Left renal pelvis (tissue), 4 donors: ENCODE measurements at places on chromosomes 13 and 19. TPM values are rescaled to one million over a fixed set of nuclear protein-coding genes. Genes with fewer than 3 reads are reported as not detected.

DNA sequence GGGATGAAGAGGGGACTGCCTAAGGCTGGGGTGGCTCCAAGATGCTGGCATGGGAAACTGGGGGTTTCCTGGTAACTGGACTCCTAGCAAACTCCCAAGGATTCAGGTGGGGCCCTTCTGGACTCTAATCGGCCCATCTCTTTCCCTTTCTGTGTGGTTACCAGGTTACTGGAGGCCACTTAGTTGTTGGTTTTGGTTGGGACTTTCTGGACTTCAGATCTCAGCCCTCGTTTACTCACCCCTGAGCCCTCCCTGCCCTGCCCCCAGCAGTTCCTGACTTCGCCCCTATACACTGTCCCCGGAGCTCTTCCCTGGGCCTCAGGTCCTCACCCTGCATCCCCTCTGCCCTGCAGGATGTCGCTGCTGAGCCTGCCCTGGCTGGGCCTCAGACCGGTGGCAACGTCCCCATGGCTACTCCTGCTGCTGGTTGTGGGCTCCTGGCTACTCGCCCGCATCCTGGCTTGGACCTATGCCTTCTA, 328 bp downstream of the CYP4F12 start:
- DNase-seq: no peak

- no peak for DNase-seq
Observed at GRCh38 chr19:5719274-5719960, 529 bp downstream of the LONP1 start.

DNA sequence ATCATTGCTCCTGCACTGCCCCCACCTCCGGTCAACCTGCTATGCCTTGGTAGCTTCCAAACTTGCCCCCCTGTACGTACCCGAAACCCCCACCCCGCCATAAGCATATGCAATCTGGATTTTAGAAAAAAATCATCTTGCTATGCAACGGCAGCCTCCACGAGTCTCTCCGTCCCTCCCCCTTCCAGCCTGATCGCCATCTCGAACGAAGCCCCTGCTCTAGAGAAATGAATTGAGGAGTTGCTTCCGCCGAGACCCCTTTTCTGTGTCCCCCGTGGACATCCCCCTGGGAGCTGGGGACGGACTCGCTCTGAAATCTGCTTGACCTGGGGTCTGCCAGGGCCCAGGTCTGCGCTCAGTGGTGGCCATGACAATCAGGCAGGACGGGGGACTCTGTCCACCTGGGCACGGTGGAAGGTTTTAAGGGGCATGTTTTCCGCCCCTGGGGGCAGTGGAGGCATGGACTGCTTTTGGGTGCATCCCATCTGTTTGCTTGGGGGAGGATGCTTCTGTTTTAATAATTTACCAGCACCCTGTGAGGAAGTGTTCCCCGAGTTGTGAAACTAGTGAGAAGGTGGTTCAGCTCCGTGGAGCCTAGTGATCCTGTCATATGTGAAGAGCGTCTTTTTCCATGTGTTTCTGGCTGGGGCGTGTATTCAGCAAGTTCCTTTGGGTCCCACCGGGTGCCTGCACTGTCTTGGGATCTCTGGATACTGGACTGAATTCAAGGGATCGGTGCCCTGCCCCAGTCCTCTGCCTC, 1.0 kb downstream of the KDM4B start:
- no peak for DNase-seq

GRCh38 chr13:112697756-112698655, 8.2 kb downstream of the ATP11A start:
- no peak for DNase-seq

- DNase-seq: no peak
Observed at GRCh38 chr19:4093643-4094175, 27.0 kb upstream of the ZBTB7A start.

SPIB gene
- polyA plus RNA-seq: 0.84 TPM

PSG2 gene
- not detected for polyA plus RNA-seq

ZNF726 gene
- polyA plus RNA-seq: 15.0 TPM

CATSPERD gene
- polyA plus RNA-seq: not detected

KCNK6 gene
- 3.9 TPM for polyA plus RNA-seq
